ENCODE measurements at places on chromosomes 6 and 20.

- DNase-seq: no peak
Measured at GRCh38 chr6:157133856-157134255, 189.5 kb downstream of the TMEM242 start.

DNA sequence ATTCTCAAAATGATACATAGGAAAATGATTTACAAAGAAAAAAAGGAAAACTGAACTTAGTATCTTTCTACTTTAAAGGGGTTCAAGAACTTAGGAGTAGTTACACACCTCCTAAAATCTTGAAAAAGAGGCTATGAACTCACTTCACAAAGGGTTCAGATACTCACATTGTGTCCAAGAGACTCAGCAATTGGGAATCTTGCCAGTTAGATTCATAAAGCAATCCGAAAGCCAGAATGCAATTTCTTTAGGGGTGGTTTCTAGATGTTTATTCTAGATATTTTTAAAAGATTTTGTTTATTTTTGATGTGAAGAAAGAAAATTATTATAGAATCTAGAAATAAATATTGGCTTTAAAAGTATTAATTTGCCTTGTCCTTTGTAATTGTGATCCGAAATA is 1.7 kb upstream of the MYB start:
- no peak for DNase-seq

- no peak for DNase-seq
Measured at GRCh38 chr6:111802015-111802414, 71.2 kb downstream of the FYN start.

GRCh38 chr6:54335871-54336270 is 27.6 kb downstream of the TINAG start:
- peak; percentile 63 for DNase-seq

- no peak for DNase-seq
Measured at GRCh38 chr20:61690993-61691838, 374.5 kb downstream of the TAF4 start.

- no peak for DNase-seq
Measured at GRCh38 chr20:18263723-18264122, 24.6 kb upstream of the ZNF133 start.
